ENCODE measurements at places on chromosomes 4 and X.

- no peak for DNase-seq
Measured at GRCh38 chrX:136148391-136148790, 1.1 kb downstream of the FHL1 start.

GRCh38 chrX:134172588-134173259 lies 64.3 kb upstream of the CCDC160 start:
- DNase-seq: peak; percentile 36

DNA sequence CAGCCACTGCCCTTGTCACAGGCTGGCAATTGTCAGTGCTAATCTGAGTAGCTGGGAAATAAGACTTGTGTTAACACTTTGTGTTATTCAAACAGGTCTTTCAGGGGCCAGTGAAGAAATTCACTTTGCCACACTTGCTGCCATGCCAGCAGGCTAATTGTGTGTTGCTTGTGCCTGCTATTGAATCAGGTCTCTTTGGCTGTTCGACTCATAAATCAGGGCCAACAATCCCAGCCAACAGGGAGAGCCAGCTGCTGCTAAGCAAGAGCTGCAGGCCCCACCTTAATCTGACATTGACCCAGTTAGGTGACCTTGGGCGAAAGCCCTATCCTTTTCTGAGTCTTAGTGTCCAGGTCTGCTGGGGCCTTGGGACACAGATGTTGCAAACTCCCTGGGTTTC lies 28.1 kb upstream of the MAMLD1 start:
- DNase-seq: no peak

- DNase-seq: no peak
Measured at GRCh38 chr4:155877971-155878370, 11.9 kb upstream of the ASIC5 start.

DNA sequence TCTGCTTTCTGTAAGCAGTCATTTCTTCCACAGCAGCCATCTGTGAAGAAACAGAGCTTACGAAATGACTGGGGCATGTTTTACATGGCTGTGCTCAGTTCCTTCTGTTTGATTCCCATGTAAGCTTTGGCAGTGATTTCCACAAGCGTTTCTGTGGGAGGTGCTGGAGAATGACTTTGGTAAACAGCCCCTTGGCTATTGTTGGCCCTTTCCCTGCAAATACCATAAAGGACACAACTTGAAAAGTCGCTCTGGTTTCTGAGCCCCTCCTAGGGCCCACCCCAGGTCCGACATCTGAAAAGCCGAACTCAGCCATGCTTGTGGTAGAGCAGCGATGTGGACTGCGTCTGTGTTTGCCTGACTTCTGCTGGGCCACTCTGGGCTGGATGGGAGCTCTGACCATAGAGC lies 3.7 kb downstream of the LIMCH1 start:
- DNase-seq: no peak

All from CD4-positive, alpha-beta T cell treated with Interleukin-2 at 100 ng/mL for 4 hours (primary cell).